ENCODE measurements at places on chromosomes 7 and 10.

DNA sequence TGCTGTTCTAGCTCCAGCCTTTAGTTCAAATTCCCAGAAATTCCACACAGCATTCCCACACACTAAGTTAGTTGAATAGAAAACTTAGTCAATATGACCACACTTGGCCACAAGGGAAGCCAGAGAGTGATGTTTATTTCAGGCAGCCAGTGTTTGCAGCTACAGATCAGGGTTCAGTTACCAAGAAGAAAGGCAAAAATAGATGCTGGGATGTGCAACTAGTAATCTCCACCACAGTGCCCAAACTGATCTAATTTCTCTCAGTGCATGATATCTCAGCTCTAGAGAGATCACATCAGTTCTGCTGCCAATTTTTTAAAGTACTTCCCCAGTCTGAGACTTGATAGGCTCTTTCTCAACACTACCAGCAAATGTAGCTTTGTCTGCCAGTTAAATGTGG is 17.6 kb downstream of the SLF2 start:
- DNase-seq: no peak

GRCh38 chr7:141956084-141956483 is 9.3 kb upstream of the CLEC5A start:
- DNase-seq: no peak

DNA sequence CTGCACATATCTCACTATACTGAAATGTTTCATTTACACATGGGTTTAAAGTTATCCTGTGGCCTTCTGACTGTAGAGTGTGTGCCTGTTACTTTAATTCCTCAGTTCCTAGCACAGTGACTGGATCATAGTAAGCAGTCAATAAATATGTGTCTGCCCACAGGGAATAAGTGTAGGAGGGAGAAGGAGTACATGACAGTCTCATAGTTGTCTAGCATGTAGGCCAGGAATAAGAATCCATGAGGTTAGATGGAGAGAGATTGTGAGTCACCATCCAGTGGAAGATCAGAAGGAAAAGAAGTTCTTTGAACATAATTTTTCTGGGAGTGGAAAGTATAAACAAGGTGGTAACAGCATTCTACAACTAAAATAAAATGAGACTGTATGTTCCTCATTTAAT is 36.6 kb upstream of the SEMA3A start:
- no peak for DNase-seq

DNA sequence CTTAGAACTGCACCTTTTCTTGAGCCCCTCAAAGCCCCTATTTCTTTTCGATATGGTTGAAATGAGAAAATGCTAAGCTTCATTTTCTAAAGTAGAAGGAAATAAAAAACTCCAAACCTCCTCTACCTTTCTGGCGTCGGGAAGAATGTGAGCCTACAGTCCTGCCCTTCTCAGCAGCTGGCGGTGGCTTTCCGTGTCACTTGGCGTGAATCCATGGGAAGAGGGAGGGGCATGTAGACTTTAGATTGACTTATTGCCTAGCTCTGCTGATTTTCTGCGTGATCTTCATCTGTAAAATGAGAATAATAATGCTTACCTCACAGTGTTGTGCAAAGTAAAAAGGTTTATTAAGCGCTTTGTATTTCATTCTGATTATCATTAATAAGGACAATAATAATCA is 35.0 kb downstream of the PRR15 start:
- no peak for DNase-seq

DNA sequence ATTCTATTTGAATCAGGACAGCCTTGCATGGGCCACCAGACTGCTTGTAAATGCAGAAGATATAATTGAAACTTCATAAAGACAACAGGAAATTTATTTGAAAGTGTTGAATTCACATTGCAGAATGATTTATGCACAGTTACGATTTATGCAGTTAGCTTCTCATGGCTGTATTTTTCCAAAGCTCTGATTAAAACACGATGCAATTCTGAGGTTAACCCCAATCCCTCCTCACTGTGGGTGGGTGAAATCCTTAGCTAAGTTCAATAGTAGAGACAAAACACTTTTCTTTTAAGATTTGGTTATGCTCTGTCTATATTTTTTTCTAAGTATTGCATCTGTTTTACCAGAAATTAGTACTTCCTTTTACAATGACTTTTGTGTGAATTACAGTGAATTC is 728.8 kb upstream of the IGFBP3 start:
- no peak for DNase-seq

DNA sequence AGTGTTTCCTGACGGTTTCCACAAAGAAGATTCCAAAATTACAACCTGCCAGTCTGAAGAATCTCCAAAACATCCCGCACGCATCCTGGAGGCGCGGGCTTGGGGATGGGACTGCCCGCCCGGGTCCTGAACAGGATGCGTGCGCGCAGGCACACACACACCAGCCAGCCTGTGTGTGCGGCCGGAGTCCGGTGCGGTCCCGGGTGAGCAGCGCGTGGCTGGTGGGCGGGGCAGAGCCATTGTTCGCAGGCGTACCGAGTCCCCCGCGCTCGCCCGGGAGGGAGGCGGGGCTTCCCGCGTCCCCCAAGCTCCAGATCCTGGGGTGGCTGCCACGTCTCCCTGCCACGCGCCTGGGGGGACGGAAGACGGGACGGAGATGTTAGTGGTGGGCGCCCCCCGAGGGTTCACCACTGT is 675 bp upstream of the SCD start:
- no peak for DNase-seq

DNA sequence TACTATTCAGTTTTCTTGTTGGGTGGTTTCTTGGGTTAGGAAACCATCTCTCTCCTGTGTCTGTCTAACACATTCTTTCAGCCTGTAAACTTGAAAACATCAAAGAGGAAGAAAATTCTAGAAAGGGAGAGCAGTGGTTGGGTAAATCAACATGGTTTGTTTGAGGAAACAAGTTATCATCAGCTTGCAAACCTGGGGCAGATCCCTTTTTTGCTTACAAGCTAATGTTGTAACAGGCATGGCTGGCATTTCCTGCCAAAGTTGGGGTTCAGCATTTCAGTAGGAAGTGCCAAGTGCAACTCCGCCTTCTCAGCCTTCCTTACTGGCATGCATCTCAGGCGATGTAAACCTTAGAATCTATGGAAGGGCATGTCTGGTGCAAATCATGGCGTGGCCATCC is 112.6 kb downstream of the EEPD1 start:
- no peak for DNase-seq
